ENCODE measurements at places on chromosomes 5 and 9.

DNA sequence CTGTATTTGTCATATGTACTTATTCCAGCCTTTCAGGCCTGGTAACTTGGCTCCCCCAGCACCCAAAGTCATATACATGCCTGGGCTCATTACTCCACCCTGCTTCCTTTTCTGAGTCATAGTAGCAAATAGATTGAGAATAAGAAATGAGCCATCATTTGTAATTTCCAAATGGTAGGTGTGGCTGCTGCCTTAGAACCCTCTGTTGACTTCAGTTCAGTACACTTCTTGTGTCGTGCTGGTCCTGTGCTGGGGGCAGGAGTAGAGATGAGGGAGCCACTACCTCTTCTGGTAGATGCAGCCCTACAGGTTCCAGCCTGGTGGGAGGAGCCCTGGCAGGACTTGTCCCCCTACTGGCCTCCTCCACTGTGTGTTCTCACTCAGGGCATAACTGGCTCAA, 11.1 kb downstream of the GM2A start:
- DNase-seq = no peak

GRCh38 chr5:581266-581665, 30.9 kb upstream of the CEP72 start:
- no peak for DNase-seq

DNA sequence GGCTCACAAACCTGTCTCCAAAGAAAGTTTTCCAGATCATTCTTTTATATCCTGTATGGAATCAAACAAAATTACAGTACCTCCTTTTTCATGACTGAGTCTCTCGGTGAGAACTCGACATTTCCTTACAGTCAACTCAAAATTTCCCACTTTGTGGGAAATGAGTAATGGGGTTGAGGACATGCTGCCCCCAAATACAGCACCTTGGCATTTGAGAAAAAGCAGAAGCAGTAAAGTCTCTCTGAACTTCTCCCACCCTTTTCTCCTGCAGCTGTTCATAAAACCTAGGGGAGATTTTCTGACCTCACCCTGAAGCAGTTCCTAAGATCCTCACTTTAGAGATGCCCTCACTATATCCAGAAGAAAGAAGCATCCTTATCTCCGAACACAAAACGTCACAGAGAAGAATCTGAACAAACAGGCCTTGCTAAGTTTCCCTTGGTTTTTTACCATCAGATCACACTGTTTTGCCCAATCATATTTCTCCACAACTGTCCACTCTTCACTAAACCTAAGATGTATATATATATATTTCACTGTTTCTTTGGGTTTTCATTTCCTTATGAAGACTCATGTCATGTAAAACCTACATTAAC, 96.1 kb upstream of the APC start:
- no peak for DNase-seq

- DNase-seq = no peak
Measured at GRCh38 chr5:45796959-45797553, 100.9 kb upstream of the HCN1 start.

DNA sequence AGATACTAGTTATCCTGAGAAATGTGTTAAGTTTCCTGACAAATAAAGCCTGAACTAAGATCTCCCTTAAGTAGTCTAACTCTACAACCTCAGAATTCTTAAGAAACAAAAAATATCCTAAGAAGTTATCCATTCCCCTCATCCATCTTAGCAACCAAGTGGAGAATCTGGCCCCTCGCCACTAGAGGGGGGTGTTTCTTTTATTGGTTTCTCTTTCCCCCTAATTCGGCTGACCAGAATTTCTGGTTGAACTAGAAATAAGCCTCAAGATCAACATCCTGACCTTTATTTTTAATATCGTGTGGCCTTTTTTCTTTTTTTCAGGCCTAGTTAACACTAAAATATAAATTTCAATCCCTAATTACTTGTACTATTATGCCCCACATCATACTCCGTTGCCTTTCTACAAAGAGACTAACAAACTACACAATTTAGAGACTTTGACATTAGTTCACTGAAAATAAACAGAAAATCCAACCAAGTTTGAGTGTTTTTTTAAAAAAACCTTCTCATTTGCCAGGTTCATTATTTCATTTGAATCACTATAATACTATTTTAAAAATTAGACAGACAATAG, 14.3 kb upstream of the NR4A3 start:
- DNase-seq = no peak

DNA sequence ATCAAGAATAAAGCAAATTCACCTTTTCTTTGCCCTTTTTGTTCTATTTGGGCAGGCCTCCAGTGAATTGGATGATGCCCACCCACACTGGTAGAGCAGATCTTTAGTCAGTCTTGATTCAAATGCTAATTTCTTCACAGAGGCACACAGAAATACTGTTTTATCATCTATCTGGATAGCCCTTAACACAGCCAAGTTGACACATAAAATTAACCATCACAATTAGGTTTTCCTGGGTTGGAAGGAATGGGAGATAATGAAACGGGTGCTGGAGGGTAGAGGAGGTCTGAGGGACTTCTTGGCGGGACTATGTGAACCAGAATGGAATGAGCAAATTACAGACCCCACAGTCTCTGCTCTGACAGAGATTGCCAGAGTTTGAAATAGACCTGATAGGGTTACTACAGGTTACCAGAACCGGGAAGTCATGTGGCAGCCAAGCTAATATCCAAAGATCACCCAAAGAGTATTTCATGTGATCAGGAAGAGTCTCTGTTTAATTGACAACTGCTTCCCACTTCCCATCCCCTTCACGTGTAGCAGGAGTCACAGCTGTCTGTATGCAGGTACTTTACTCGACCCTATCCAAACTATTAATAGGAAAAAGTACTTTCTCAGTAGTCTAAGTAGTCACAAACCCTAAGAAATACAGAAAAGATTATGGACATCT, 20.0 kb upstream of the TMEM161B start:
- no peak for DNase-seq

DNA sequence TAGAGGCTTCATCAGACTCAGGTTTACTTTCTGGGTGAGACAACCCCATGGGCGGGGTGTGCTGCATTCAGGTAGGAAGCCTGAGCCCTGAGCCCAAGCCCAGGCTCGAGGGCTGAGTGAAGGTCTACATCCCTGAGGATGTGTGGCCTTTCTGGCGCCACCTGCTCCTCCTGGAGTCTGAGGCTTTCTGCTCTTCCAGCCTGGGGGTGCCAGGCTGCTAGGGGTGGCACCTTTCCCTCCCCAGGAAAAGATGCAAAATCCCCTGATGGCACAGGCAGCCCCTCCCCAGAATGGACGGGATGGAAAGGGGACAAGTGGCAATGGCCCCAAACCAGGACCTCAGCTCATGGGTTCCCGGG, 44.4 kb upstream of the PRRC2B start:
- DNase-seq = no peak

- no peak for DNase-seq
Measured at GRCh38 chr5:124677374-124678351, 68.8 kb downstream of the ZNF608 start.

DNA sequence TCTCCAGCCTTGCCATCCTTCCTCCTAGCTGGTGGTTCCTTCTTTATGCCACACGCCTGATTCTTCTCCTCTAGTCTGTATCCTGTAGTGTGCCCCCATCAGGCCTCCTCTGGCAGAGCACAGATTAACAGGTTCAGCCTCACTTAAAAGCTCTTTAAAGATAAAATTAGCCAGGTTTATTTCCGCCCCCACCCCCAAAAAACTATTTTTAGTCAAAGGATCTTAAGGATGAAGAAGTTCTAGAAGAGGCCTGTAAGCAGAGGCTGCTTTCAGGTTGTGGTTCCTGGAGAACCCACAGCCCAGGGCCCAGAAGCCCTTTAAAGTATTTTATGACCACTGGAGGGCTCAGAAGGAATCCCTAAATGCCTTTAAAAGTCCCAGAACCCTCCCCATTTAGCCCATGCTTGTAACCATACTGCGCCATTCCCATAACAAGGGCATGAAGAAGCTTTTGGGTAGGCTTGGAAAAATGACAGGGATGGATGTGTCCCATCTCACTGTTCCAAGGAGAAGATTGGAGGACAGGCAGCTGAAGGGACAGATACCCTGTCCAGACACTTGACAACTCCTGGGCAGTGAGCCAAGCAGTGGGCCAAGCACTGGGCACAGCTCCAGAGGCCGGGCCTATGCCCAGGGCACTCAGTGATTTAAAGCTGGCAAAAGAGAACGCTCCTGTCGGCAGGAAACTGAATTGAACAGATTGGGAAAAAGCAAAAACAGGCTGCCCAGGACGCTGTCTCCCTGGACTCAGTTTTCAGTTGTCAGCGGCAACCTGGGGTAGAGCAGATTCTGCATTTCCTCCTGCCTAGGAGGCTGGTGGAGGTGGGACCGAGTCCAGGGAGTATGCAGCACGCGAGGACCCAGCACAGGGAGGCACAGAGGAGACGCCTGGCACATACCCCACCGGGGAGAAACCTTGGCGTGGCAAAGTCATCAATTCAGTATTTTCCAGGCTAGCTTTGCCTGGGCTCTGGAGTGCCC, 106.3 kb upstream of the SSBP2 start:
- no peak for DNase-seq

All from cortex of kidney (tissue), 1 donor.